CD4-positive, alpha-beta memory T cell (primary cell): ENCODE measurements at places on chromosomes 3 and 15.

DNA sequence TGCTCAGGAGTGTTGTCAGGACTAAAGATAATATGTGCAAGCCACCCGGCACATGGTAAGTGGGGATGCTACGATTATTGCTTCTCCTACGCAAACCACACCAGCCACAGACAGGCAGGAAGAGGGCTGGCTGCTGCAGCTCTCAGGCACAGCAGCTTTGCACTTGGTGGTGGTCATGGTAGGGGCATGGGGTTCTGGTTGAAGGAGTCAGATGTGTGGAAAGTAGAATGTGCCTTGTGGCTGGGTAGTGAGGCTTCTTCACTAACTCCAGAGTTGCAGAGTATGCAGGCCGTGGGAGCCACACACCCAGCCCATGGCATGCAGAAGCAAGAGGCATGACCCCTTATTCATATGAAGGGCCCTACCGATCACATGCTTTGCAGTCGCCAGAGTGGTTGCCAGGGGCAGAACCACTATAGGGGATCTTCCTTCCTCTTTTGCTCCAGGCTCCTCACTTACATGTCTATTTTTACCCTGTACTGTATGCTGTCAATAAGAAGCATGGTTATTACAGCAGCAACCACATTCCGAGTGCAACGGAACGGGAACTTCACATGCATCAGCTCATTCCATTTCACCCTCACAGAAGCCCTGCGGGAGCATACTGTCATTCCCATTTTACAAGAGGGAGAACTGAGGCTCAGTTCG lies 59.2 kb upstream of the HERC1 start:
- H3K36me3 ChIP-seq, result no peaks in the 10 kb centered on the region
- DNase-seq, result peak; percentile 82
- peak overlapping the region; percentile 53 for H3K27ac ChIP-seq
- H3K4me3 ChIP-seq, result peak overlapping the region; percentile 32
- peaks cover 71% of the 10 kb centered on the region for H3K4me1 ChIP-seq
- no peaks in the 10 kb centered on the region for H3K27me3 ChIP-seq

GRCh38 chr15:40582726-40583246 lies 11.3 kb upstream of the KNL1 start:
- H3K4me3 ChIP-seq, result no peak overlapping the region
- H3K27ac ChIP-seq, result no peak overlapping the region
- no peaks in the 10 kb centered on the region for H3K27me3 ChIP-seq
- H3K4me1 ChIP-seq, result no peaks in the 10 kb centered on the region

DNA sequence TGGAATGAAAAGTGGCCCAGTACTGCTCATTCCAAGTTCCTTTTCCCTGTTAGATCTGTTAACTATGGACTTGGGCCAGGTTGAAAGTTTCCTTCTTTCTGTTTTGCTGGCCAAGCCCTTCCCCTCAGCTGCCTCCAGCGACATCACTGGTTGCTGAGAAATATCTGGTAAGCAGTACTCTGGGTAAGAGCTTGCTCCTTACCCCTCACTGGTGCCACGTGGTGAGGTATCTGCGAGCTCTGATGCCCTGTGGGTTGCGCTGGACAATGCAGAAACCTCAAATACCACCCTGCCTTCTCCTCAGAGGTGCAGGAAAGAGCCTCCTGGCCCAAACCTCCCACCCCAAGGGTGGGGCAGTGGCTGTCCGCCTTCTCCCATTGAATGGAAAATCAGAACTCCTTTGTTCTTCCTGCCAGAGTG lies 42.9 kb upstream of the APH1B start:
- H3K27me3 ChIP-seq, result no peaks in the 10 kb centered on the region
- peaks cover 77% of the 10 kb centered on the region for H3K4me1 ChIP-seq
- no peaks in the 10 kb centered on the region for H3K36me3 ChIP-seq

- no peak for DNase-seq
- H3K4me1 ChIP-seq, result no peaks in the 10 kb centered on the region
- no peak overlapping the region for H3K4me3 ChIP-seq
- no peaks in the 10 kb centered on the region for H3K36me3 ChIP-seq
- H3K27me3 ChIP-seq, result no peaks in the 10 kb centered on the region
- no peak overlapping the region for H3K27ac ChIP-seq
Observed at GRCh38 chr3:184002469-184002868, 15.2 kb downstream of the ABCC5 start.

- no peaks in the 10 kb centered on the region for H3K36me3 ChIP-seq
- peaks cover 19% of the 10 kb centered on the region for H3K4me1 ChIP-seq
- peak; percentile 84 for DNase-seq
- peak overlapping the region; percentile 32 for H3K4me3 ChIP-seq
- peak overlapping the region; percentile 17 for H3K27ac ChIP-seq
Observed at GRCh38 chr15:41557673-41558399, 1.2 kb upstream of the TYRO3 start.

- no peaks in the 10 kb centered on the region for H3K4me1 ChIP-seq
- no peaks in the 10 kb centered on the region for H3K27me3 ChIP-seq
- H3K27ac ChIP-seq, result no peak overlapping the region
- H3K36me3 ChIP-seq, result no peaks in the 10 kb centered on the region
- H3K4me3 ChIP-seq, result no peak overlapping the region
Observed at GRCh38 chr3:114764056-114764492, 383.0 kb downstream of the ZBTB20 start.
